Skeletal muscle tissue (tissue), 5 donors: ENCODE measurements at places on chromosomes 2 and 18. TPM values are rescaled to one million over a fixed set of nuclear protein-coding genes. Genes with fewer than 3 reads are reported as not detected.

The ATF2 gene
- total RNA-seq: 35.0 TPM

The UGT1A4 gene
- not detected for total RNA-seq

The ZNF521 gene
- 40.2 TPM for total RNA-seq

The MARCHF4 gene
- total RNA-seq: not detected

The CIB4 gene
- total RNA-seq: not detected

The SERPINB5 gene
- total RNA-seq: not detected

The SERPINB2 gene
- total RNA-seq: not detected

The KCNE4 gene
- 7.3 TPM for total RNA-seq

The CLEC4F gene
- total RNA-seq: not detected

The CDKL4 gene
- total RNA-seq: 4.2 TPM

The DLGAP1 gene
- total RNA-seq: 0.52 TPM

The TUBA3E gene
- not detected for total RNA-seq

The GNAL gene
- 2.6 TPM for total RNA-seq

The OSBPL6 gene
- total RNA-seq: 2.1 TPM

The ME2 gene
- 26.1 TPM for total RNA-seq

The MAPRE3 gene
- 3.7 TPM for total RNA-seq

The IHH gene
- total RNA-seq: not detected

The CXCR1 gene
- 0.52 TPM for total RNA-seq

The TCF23 gene
- 0.52 TPM for total RNA-seq

The IGFBP2 gene
- 99.7 TPM for total RNA-seq
